ENCODE measurements at places on chromosomes 16 and 17. TPM values are rescaled to one million over a fixed set of nuclear protein-coding genes. Genes with fewer than 3 reads are reported as not detected.

- no peak for DNase-seq
Observed at GRCh38 chr17:5096731-5097100, 15.0 kb downstream of the ZNF232 start.

DNA sequence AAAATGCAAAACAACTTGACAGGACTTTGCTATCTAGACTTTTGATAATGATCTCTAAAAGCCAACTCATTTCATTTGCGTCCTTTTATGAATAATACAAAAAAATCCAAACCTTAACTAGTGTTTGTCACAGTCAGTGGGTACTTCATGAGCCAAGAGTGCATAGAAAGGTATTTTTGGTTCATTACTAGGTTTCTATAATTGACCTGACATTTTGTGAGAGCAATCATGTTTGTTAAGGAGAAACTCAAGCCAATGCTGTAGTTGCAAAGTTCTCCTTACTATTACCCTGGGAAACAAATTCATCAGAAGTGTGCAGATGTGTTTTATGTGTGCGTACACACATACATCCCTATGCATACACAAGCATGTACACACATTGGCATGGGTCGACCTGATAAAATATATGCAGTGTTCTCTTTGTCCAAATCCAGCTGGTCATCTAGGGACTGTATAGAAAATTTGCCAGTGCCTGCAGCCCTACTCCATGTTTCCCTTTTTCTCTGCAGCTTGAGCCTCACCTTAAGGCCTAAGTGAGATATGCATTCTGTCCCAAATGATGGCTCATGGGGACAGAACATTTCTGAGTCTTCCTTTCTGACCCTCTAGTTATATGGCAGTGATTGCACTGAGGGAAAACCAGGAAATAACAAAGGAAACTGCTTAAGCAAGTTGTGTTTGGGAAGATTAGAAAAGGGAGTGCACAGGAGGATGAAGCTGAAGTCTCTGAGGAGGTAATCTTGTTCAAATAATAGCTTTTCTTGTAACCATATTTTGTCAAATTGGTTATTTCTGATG, 128.1 kb downstream of the CDH13 start:
- DNase-seq: no peak

CTRB1 gene
- not detected for polyA plus RNA-seq

DNA sequence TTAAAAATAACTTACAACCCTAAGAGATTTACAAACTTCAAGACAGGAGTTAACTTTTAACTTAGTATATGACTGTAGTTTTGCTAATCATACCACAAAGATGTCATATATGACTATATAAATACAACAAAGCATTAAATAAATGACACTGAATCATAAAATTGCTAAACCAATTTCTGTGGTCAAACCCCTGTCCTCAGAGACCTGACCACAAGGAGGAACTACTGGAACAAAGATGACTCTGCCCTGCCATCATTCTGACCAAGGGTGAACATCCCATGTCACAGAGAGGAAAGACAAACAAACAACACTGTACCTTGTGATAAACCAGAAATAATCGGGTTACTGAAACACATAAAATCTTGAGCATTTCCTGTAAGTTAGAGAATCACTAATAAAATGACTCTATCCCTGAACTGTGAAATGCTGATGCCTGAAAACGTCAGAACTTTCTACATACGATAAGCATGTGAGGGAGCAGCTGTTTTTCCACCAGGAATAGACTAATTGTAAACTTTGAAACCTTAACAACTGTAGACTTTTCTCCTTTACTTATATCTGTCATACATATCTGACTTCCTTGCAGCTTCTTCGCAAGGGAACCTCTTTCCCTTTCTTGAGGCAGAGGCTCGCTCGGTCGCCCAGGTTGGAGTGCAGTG, 47.9 kb downstream of the WDR59 start:
- no peak for DNase-seq

GRCh38 chr17:28042721-28043291, 329 bp downstream of the NLK start:
- no peak for DNase-seq

- DNase-seq: no peak
Observed at GRCh38 chr17:69715656-69716055, 301.2 kb downstream of the MAP2K6 start.

- no peak for DNase-seq
Observed at GRCh38 chr17:69142175-69142802, 594 bp upstream of the ABCA6 start.

KIF2B gene
- not detected for polyA plus RNA-seq

YBX2 gene
- 1.9 TPM for polyA plus RNA-seq

DNA sequence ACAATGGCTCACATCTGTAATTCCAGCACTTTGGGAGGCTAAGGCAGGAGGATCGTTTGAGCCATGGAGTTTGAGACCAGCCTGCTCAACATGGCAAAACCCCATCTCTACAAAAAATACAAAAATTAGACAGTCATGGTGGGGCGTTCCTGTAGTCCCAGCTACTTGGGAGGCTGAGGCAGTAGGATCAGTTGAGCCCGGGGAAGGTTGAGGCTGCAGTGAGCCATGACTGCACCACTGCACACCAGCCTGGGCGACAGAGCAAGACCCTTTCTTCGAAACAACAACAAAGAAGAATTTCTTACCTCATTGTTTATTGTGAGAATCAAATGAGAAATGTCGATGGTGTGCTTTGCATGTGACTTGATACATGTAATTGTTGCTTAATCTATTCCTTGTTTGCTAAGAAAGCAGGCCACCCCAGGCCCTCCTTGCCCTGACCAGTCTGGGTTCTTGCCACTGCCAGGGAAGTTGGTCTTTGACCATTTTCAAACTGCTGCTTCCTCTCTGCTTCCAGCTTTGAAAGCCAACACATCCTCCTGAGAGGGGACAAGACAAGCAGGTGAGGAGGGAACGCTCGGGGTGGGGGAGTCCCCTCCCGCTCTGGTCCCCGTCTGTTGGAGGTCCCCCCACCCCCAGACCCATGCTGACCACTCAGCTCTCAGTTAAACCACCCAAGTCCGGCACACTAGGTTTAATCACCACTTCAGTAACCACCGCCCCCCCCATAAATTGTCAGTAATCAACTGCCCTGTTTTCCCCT, 47.3 kb upstream of the CPNE2 start:
- DNase-seq: no peak

DNA sequence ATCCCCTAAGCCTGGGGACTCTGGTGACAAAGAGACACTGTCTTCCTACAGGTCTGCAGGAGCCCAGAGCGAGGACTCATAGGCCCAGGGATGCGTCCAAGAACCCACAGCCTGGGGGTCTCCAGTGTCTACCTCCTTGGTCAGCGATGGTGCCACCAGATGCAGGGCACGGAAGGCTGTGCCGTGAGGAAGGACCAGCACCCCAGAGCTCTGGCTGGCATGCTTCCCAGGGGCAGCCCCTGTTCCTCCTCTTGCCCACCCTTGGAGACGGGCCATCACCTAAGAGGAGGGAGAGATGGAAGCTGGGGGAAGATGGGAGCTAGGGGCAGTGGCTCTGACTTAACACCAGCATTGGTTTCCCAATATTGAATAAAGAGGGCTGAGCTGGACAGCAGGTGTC, 125.2 kb downstream of the SDK2 start:
- DNase-seq: no peak

DNA sequence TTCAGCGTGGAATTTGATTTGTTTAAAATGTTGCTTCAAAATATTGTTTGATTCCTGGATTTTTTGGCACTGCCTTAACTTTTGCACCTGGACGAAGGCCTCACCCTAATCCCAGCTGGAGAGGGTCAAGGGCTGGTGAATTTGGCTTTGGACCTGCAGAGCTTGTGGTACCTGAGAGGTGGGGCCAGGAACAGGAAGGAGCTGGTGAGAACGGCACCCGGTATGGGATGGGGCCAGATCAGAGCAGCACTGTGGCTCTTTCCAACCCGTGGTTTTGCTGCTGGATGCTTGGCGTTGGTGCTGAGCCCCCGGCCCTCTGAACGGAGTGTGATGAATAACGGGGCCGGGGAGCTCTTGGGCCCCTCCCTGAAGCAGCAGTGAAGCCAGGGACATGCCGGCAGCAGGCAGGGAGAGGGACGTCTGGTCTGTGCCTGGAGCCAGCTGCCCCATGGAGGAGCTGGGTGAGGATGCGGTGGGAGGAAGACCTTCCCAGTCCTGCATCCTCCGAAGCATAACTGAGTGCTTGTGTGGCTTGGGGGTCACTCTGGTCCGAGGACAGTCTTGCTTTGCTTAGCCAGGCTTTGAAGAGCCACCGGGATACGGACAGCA, 275.4 kb downstream of the SEC14L1 start:
- DNase-seq: no peak

- no peak for DNase-seq
Observed at GRCh38 chr17:37090941-37091340, 142.2 kb downstream of the AATF start.

GRCh38 chr17:58993311-58993710, 113.4 kb downstream of the TRIM37 start:
- DNase-seq: no peak

DNA sequence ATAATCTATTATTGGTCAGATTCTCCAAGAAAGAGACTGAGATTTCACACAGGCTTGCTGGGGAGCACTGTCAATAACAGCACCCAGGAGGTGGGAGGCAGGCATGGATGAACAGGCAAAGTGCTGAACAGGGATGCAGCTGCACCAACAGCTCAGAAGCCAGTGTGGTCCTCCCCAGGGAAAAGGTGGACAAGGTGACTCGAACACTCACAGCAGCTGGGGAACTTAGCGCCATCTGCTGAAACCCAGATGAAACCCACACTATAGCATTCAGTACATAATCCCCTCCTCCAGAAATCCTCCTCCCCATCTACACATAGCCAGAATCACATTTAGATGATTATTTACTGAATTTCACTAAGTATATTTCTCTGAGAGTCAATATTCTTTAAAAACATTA, 255.2 kb upstream of the WSB1 start:
- DNase-seq: no peak

FNDC8 gene
- polyA plus RNA-seq: 0.23 TPM
